ENCODE measurements at places on chromosomes 7 and 10.

- no peak for DNase-seq
Measured at GRCh38 chr10:42972946-42973345, 103.9 kb upstream of the RET start.

DNA sequence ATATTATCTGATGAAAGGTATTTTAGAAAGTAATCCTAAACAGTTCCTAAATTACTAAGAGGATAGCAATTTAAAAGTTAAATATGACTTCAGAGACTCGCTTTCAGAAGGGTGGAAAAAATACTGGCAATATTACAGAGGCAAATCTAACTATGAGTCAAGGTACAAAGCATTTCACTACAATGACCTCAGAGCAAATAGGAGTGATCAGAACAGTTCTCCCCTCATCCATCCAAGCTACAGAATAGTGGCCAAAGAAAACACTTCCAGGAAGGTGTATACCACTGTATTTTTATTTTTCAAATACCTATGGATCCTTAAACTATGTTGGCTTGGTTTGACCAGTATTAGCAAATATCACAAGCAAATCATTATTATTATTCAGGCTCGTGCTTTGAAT is 112.8 kb upstream of the ODAD2 start:
- no peak for DNase-seq

- no peak for DNase-seq
Measured at GRCh38 chr7:27708485-27708884, 31.5 kb upstream of the TAX1BP1 start.

DNA sequence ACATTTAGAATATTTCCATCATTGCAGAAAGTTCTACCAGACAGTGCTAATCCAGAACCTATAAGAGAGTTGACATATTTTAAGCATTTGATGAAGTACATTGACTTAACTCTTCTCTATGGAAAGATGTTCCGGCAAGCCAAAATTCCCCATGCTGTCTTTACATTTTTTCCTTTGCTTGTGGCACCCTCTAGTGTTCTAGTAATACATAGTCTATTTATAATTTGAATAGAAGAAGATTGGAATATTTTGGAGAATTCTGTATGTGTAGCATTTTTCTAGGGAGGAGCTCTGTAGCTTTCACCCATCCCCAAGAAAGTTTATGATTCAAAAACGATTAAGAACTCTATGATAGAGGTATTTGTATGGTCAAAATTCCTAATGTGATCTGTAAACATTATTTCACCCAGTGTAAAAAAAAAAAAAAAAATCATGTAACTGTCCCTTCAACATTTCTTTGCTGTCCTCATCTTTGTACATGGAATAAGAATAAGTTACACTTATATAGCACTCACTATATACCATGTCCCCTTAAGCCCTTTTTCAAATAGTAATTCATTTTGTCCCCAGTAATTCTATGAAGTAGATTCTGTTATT is 33.2 kb downstream of the NRF1 start:
- DNase-seq, result no peak

DNA sequence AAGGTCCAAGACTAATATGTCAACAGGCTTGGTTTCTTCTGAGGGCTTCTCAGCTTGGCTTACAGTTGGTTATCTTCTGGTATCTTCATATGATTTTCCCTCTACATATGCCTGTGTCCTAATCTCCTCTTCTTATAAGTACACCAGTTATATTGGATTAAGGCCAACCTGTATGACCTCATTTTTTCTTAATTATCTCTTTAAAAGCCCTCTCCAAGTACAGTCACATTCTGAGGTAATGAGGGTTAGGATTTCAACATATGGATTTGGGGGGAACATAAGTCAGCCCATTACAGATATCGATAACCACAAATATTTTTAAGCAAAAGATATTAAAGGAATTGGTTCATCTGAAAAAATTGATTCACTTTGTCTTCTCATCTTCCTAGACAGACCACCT is 49.2 kb downstream of the IQUB start:
- DNase-seq, result no peak

DNA sequence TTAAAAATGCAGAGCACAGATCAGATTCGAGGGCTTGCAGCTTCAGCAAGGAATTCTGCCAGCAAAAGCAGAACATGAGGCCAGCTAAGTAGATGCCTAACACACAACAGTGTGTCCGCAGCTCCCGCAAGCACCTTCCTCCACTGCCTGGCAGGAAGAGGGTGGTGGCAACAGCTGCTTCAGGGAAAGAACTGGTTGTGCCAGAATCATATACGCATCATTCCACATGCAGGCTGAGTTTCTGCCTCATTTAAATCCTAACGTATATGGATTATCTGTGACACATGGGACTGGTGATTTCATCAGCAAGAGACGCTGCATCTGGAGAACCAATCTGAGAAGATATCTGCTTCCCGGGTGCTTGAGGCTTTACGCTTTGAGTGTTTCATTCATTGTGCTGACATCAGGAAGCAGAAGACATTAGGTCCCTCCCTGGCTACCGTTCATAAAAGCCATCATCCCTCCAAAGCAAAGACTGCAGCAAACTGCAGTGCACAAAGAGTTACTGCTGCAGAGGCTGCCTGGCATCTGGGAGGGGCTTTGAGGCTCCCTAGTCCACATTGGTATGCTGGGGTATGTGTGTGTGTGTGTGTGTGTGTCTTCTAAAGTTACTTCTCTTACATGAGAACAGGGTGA is 78.8 kb downstream of the FAM13C start:
- DNase-seq, result no peak

Measured in ascending aorta (tissue), 2 donors.